Tibial nerve (tissue), 4 donors: ENCODE measurements at places on chromosomes 3 and 15. TPM values are rescaled to one million over a fixed set of nuclear protein-coding genes. Genes with fewer than 3 reads are reported as not detected.

Gene GOLGA8K
- total RNA-seq: 0.21 TPM

Gene GRK7
- total RNA-seq: not detected

Gene TMCC1
- 26.2 TPM for total RNA-seq

Gene KLHL24
- total RNA-seq: 125 TPM

Gene EXD1
- total RNA-seq: not detected
